HuH-7.5 (cell line): ENCODE measurements at places on chromosomes 11 and 22.

- no peak for DNase-seq
Observed at GRCh38 chr11:33658195-33658900, 42.3 kb downstream of the C11orf91 start.

GRCh38 chr11:45796461-45796861 lies 8.5 kb upstream of the SLC35C1 start:
- DNase-seq: no peak

- no peak for DNase-seq
Observed at GRCh38 chr22:33012833-33013450, 45.2 kb downstream of the SYN3 start.

- no peak for DNase-seq
Observed at GRCh38 chr11:23539556-23539955, 679.3 kb upstream of the CCDC179 start.

DNA sequence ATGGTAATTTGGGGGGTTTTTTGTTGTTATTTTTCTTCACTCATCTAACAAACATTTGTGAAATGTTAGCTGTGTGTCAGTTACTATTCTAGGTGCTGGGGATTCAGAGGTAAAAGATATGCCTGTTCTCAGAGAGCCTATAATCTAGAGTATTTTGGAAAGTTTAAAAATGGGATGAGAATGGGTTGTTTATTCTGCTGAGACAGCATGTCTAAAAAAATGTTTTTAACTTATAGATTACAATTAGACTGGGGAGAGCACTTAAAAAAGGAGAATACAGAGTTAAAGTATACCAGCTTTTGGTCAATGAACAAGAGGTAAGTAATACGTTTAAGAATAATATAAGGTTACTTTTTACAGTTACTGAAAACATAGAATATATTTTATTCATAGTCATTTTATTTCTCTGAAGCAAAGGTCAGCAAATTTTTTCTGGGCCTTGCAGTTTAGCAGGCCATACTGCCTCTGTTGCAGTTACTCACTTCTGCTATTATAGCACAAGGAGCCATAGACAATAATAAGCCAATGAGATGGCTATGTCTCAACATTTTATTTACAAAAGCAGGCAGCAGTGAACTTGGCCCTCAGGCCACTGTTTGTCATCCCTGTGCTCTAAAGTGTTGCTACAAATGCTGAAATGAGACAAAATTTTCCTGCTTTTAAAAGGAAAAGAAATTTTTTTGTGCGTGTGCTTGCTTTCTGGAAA lies 60.0 kb downstream of the DKK3 start:
- DNase-seq: no peak
